Activated CD4-positive, CD25-positive, alpha-beta regulatory T cell treated with anti-CD3 and anti-CD28 coated beads, Interleukin-2, amount 50 U/mL, for 16 hours (primary cell): ENCODE measurements at places on chromosomes 16 and 17.

DNA sequence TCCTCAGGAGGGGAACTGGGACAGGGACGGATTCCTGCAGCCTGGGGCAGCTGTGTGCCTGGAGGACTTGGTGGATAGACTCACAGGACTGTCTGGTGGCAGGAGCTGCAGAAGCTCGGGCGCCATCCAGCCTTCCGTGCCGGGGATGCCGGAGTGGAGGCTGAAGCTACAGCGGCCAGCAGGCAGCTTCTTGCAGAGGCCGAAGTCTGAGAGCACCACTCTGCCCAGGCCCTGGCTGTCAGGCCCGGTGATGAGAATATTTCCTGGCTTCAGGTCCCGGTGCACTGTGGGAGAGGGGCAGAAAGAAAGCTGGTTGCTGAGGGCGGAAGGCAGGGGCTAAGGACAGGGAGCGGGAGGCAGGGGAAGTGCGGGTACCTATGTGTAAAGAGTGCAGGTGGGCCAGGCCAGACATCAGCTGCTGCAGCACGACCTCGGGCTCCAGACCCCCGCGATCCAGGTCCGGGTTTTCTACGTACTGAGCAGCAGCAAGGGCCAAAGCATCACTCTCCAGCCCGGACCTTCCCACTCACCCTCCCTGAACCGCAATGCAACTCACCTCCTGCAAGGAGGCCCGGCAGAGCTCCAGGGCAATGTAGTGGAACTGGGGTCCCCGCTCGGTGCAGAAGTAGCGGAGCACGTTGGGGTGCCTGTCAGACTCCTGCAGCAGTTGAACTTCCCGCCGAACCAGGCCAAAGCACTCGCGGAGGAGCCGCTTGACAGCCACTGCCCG, 16.1 kb downstream of the PLK1 start:
- DNase-seq = no peak

GRCh38 chr17:77958716-77959125, 218 bp downstream of the TNRC6C start:
- DNase-seq = no peak

DNA sequence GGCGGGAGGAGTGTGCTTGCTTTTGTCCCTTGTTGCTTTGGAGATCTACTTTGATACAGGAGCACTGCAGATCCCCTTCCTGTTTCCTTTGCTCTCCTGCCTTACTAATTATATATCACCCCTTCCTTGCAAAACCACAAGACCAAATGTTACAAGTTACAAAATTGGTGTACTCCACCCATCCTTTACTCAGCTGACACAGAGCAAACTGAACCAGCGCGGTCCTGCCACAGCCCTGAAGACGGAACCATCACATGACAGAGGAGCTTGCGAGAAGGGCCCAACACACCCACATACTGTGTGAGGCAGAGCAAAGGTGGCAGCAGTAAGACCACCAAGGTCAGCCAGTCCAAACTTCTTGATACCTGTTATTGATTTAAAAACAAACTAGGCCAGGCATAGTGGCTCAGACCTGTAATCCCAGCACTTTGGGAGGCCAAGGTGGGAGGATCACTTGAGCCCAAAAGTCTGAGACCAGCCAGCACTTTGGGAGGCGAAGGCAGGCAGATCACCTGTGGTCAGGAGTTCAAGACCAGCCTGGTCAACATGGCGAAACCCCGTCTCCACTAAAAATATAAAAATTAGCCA, 33.2 kb downstream of the CYTH1 start:
- DNase-seq = peak; percentile 57

GRCh38 chr17:77392376-77393273, 251.9 kb downstream of the SEC14L1 start:
- no peak for DNase-seq

DNA sequence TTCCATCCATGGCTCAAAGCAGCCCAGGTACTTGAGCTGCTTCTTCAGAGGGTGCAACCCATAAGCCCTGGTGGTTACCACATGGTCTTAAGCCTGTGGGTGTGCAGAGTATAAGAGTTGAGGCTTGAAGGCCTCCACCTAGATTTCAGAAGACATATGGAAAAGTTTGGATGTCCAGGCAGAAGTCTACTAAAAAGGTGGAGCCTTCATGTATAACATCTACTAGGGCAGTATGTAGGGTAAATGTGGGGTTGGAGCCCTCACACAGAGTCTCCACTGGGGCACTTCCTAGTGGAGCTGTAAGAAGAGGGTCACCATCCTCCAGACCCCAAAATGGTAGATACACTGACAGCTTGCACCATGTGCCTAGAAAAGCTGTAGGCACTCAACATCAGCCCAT, 120.9 kb downstream of the HS3ST3A1 start:
- no peak for DNase-seq

DNA sequence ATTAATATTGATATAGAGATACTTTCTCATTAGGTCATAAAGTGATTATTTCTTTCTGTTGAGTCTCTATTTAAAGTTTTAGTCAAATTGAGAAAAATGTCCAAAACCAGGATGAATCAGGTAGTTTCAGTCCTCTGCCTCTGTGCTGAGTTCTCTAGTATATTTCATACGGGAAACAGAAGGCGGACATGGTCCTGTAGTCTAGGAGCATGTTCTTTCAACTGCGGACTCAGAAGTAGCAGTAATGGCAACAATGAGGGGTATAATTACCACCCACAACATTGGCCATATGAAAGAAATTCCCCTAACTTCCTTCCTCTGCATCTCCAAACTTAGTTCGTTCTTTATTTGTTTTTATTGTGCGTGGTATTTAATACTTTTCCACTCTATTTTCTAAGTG, 50.1 kb downstream of the TBX4 start:
- no peak for DNase-seq

- DNase-seq = no peak
These were observed 121.8 kb upstream of the MED13 start for GRCh38 chr17:62186841-62187240.

- DNase-seq = no peak
These were observed 14.0 kb downstream of the HS3ST3A1 start for GRCh38 chr17:13587487-13588338.

- DNase-seq = no peak
These were observed 25.0 kb downstream of the ALOX15 start for GRCh38 chr17:4616476-4616875.

DNA sequence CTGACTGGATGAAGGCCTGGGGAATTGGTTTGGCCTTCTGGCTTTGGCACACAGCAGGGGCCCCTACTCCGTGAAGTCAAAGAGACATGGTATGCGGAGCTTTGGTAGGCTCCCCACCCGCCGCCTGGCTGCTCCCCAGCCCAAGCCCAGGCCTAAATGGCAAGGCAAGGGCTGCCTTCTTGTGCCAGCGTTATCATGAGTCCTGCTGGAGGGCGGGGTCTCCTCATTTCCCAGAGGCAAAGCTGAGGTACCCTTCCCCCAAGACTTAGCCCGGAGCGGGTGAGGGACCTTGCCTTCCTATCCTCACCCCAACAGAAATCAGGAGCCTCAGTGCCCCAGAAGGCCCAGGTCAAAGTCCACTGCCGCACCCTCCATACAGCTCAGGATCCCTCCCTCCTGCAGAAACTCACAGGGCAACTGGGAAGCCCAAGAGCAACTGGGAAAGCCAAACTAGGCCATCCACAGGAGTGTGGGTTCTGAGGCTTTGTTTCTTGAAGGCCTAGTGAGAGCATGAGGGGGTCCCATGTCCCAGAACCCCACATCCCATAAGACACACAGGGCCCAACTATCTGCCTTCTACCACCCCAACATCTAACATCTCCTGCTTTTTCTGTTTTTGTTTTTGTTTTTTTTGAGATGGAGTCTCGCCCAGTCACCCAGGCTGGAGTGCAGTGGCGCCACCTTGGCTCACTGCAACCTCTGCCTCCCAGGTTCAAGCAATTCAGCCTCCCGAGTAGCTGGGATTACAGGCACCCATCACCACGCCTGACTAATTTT, 9.3 kb downstream of the PGAP3 start:
- DNase-seq = no peak

DNA sequence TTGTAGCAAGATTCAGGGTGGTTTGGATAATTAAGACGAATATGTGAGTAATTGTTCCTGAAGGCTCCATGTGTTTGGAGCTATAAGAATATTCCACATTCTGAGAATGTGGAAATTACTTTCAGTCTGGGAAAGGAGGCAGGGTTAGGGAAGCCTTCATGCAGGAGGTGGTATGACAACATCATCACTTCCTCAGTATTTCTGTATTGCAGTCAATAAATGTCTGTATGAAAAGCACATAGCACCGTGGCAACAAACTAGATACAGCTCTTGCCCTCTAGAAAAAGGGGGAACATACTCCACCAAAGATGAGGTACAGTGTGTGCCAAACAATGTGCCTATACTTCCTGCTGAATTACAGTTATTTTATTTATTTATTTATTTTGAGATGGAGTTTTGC, 26.1 kb upstream of the DHRS7B start:
- DNase-seq = no peak

GRCh38 chr17:46722662-46723285, 95.7 kb downstream of the WNT3 start:
- DNase-seq = no peak

DNA sequence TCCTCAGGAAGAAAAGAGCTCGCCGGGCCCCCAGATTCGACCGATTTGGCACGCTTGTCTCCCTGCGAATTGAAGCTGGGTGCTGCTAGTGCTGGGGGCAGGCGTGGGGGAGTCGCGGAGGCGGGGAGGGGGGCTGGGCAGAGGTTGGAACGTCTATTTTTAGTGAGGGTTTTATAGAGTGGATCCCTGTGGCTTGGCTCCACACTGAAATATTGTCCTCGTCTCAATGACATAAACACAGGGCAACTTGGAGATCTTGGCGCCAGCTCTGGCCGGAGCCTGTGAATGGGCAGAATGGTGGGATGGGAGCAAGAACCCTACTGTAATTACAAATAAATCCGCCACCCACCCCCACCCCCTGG, 15.7 kb upstream of the NOG start:
- no peak for DNase-seq

DNA sequence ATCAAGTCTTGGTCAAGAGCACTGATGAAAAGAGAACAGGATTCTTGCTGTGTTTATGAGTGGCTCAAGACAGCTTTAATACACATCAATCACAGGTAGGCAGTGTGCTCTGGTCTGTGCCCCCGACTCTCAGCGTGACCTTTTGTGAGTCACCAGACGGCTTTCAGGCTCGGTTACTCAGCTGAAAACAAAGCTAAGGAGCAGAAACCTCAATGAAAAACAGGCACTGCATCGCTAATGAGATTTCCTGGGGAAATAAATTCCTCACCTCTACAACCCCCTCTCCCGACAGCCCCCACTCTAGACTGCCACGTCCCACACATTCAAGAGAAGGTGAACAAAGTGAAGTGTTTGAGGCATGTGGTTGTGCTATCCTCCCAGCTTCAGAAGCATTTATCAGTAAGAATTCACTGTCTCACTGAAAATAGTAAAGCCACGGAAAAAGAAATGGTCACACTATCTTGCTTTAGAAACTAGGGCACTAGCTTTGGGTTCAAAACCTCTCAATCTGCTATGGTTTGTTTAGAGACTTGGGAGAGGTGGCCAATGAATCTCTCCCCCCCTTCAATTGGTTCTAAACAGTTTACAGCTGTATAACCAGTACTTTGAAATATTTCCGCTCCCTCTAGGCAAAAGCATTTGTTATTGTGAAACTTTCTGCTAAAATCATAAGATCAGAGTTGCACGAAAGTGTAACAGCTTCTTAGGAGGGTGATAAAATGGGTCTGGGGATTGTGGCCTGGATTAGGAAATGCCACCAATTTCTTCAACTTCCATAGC, 199.5 kb upstream of the PMFBP1 start:
- no peak for DNase-seq

- DNase-seq = no peak
These were observed 18.0 kb upstream of the BRD7 start for GRCh38 chr16:50386774-50387173.

GRCh38 chr17:42989141-42989540, 8.8 kb downstream of the RUNDC1 start:
- DNase-seq = no peak

GRCh38 chr17:39997543-39997942, 16.9 kb downstream of the PSMD3 start:
- no peak for DNase-seq

GRCh38 chr17:35895636-35896587, 15.8 kb upstream of the CCL5 start:
- no peak for DNase-seq

DNA sequence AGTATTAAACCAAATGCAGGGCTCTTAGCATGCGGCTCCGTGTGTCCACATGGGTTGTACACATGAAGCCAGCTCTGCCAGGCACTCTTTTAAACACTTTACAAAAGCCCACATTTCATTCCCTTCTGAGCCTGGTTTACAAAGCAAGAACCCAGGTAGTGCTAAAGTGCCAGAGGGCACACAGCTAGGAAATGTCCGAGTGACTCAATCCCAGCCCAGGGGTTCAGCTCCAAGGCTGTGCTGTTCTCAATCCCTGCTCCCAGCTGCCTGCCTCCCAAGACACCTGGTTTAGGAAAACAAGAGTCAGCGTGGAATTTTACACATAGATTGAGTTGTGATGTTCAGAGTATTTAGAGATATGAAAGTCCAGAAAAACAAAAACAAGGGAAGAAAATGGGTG, 13.3 kb upstream of the DCAF7 start:
- DNase-seq = no peak

DNA sequence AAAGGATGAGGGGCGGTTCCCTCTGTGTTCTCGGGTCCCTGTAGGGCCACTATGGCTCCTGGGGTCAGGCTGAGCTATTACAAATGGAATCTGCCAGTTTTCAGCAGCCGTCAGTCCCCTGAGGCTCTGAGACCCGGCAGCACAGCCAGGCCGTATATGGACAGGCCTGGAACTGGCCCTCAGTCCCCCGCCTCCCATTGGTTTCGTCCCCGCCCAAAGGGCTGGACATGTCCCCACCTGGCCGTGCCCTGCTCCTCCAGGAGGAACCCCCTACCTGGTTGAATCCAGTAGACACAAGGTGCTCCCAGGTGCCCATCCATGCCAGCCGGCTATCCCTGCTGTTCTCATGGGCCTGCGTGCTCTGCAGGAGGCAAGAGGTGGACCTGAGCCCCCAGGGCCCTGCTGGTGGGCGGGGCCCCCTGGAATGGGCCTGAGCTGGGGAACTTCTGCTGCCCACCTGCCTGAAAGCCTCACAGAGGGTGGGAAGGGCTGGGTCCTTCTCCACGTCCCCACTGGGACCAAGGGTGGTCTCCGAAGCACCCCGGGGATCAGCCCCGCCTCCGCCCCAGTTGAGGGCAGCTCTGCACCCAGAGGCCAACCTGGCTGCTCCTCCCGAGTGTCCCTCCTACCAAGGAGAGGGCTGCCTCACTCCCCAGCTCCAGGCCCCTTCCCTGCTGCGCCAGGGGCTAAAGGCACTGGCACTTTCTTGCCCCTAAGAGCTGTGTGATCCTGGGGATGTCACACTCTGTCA, 16.8 kb downstream of the VASN start:
- DNase-seq = no peak

GRCh38 chr16:79810449-79811189, 210.1 kb upstream of the MAF start:
- no peak for DNase-seq

GRCh38 chr17:36525113-36525512, 9.6 kb downstream of the MYO19 start:
- no peak for DNase-seq
